ENCODE measurements at places on chromosomes 7 and 10.

DNA sequence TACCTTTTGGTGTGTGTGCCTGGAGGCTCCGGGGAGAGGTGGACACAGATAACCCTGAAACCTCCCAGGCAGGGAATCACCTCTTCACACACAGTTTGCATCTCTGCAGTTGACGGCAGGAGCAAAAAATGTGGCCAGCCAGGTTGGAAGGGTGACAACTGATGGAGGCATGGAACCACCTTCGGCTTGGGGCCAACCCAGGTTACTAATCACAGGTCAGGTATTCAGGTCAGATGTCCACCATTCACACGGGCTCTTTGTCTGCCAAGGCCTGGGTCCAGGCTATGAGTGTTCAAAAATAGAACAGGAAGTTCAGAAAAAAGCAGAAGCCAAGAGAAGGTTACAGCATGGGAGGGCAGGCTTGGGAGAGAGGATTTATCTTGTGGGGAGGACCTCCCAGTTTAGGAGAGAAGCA, 137.2 kb upstream of the EFCAB10 start:
- no peak for DNase-seq

- DNase-seq: no peak
Measured at GRCh38 chr7:28292834-28293526, 112.4 kb upstream of the JAZF1 start.

DNA sequence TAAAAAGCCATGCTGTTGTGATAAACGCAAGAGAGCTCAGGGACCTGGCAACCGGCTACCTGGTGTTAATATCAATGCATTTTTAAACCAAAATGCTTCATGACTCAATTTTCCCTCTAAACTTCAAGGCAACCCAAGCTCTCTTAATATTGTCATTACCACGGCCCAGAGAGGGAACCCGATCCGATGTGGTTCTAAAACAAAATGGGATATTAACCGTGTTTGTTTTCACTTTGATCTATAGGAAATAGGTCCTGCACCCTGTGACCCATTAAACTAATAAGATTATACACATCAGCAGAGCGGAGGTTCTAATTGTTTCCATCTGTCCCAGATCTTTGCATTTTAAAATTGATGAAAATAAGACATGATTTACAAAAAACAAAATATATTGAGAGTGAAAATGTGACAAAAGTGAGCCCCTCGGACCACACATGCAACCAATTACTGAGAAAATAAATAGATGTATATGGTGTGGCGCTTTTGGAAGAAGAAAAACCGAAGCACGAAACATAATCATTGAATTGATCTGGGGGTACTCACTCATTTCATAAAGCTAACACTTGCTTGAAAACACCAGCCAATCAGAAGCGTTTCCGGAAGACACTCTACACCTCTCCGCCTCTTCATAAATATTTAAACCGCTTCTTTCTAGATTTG, 290.3 kb upstream of the NFE2L3 start:
- no peak for DNase-seq

DNA sequence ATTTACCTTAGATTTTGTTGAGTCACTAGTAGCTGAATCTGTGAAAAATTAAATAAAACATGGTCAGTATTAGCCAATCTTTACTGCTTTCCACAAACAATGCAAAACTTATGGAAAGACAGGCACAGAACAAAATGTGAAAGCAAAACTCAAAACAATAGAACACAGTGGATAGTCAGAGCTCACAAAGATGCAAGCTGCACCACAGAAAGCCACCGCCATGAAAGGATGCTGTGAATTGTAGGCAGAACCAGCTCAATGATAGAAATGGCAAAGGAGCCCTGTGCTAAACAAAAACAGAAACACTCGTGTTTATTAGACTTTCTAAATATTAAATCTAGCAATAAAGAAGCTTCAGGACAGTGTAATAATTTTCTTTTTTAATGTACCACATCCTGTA, 134.4 kb downstream of the ARHGAP21 start:
- no peak for DNase-seq

GRCh38 chr7:99313204-99313573, 12.5 kb upstream of the ARPC1A start:
- no peak for DNase-seq

GRCh38 chr7:129947701-129948100, 5.1 kb downstream of the UBE2H start:
- DNase-seq: no peak

DNA sequence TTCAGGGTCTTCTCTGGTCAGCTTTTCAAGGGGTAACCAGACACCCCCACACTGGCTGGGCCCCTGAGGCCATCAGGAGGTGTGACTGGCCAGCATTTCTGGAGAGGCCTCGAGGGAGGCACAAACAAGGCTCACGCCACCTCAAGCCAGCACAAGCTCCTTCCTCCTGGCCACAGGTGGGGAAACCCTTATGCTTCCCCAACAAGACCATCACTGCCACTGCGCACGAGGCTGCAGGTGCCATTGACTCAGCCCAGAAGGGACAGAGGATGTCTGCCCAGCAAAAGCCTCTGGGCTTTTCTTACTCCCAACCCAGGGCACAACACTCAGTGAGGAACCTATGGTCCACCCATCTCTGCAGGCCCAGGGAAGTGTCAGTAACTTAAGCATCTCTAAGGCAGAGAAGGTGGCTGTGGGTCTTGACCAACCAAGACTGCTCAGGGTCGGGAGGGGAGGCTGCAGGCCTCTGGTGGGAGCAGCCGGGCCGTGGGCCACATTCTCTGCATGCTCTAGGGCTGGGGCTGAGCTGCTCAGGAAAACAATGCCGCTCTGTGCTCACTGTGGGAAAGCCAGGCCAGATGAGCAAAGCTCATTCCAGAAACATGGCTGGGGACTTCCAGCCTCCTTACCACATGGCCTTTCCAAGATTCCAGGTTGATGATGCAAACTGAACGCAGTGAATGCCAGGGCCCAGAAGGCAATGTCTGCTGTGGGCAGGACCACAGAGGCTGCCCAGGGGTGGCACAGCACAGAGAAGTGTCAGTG, 24.2 kb upstream of the RASSF4 start:
- no peak for DNase-seq

GRCh38 chr10:109618301-109618700, 305.0 kb downstream of the XPNPEP1 start:
- no peak for DNase-seq

DNA sequence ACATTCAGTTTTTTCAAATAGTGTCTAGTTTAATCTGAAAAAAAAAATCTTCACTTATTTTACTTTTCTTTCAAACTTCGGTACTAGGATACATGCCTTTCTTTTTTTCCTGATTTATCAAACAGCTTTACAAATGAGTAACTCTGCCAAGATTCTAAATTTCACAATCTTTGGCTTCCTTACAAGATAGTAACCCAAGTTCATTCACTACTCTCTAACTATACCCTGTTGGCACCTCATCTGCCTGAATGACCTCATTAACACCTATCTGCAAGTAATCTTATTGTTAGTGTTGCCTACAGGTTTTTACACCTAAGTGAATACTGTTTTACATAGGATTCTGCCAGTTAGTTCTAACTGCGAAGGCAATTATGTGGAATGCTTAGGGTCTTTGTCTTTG, 159.8 kb downstream of the FOXP2 start:
- DNase-seq: no peak

- no peak for DNase-seq
Measured at GRCh38 chr7:76293407-76293901, 9.0 kb upstream of the HSPB1 start.

- DNase-seq: no peak
Measured at GRCh38 chr7:15087771-15088170, 185.2 kb upstream of the DGKB start.

- DNase-seq: no peak
Measured at GRCh38 chr10:18205098-18205834, 65.0 kb downstream of the CACNB2 start.

DNA sequence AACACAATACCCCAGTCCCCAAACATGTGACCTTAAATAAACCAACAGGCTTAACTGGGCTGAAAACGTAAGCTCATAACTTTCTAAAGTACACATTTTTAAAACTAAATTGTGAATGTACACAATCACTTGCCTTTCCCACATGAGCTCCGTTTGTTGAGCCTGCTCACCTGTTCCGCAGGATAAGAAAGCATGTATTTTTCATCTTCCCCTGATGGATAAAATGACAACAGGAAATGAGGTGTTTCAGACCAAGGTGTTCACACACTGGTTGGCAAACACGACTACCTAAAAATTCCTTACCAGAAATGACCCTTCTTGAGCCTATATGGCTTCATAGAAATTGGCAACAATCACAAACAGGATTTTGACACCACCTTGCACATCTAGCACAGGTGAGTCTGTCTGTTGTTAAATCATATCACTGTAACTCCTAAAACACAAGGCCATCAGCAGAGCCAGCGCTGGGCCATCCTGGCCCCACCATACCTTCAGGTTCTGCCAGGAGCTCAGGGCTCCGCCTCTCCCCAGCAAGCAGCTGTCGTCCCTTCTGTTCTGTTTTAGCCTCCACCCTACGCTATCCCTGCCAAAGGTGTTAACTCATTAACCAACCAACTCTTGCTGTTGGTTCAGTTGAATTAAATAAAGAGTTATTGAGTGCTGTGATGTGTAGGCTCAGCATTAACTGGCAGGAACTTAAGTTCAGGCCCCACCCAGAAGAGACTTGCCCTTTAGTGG, 73.6 kb upstream of the RNF32 start:
- DNase-seq: no peak

DNA sequence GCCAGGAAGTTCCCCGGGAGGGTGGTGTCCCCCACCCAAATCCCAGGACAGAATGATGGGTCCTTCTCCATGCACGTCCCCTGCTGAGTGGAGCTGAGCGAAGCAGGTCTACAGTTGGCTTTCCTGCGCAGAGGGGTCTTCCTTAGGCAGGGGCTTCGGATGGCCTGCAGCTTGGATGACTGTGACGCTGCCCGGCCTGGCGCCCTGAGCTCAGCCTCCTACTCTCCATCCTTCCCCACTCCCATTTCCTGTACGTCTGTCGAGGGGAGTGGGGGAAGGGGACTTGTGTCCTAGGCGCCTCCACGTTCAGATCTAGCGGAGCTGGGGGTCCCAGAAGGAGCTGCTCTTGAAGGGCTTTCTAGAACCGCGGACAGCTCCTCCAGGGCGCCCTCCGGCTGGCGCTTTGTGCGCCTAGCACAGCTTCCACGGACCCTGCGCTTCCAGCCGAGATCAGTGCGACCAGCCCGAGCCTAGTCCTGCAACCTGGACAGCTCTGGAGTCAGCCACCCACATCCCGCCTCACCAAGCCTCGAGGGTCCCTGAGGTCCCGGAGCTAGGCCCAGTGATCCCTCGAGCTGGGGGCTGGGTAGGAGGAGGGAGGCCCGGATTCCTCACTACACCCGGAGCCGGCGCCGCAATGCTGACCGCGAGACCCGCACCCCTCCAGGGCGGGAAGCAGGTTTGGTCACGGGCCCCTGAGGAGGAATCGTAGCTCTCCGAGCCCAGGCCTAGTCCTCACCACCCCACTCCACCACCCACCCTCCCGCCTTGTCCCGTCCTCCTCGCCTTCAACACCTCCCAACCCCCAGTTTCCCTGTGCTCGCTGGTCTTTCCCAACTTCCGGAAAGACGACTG, 1.9 kb downstream of the GRID1 start:
- DNase-seq: no peak

GRCh38 chr10:58063861-58064480, 203.7 kb downstream of the IPMK start:
- DNase-seq: no peak

GRCh38 chr7:92988941-92989545, 128.7 kb downstream of the SAMD9 start:
- DNase-seq: no peak

DNA sequence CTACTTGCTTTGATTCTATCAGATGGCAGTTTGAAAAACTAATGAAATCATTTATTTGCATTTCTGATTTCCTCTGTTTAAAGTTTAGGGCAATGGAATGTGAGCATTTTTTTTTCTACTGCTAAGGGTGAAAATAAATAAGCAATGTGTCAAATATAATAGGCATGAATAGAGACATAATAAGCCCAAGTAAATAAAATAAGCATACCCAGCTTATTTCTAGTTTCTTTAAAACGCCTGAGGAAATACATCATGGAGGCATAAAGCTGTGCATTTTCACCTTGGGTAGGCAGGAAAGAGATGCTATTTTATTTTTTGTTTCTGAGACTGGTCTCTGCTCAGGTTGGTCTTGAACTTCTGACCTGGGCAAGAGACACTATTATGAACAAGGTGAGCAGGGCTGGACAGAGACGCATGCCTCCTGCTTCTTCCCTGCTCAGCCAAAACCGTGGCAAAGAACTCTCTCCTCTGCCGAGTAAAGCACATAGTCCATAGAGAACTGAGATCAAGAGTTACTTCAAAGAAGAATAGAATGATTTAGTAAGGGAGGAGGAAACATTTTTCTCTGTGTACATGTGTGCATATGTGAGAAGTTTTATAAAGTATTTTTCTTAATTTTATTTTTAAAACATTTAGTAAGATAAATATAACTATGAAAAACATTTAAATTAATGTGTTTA, 138.1 kb downstream of the GNAI1 start:
- no peak for DNase-seq

DNA sequence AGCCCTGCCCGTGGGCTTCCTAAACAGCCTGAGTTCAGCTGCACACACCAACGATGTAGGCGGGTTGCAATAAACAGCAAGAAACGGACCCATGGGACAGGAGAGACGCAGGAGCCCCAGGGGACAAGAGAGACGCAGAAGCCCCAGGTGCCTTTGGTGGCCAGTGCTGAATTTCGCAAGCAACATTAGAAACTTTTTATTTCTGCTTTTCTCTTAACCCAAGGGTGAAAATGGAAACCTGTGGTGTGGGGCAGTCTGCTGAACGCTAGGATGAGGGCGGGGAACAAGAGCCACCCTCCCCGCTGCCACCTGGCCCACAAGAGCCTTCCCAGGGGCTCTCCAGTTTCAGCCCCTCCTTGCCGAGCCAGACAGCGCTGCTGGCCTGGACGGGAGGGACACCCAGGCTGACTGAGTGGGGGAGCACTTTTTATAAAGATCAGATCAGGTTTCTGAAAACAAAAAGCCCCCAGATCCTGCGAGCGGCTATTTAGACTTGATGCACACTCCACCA, 20.0 kb upstream of the GPR146 start:
- no peak for DNase-seq

DNA sequence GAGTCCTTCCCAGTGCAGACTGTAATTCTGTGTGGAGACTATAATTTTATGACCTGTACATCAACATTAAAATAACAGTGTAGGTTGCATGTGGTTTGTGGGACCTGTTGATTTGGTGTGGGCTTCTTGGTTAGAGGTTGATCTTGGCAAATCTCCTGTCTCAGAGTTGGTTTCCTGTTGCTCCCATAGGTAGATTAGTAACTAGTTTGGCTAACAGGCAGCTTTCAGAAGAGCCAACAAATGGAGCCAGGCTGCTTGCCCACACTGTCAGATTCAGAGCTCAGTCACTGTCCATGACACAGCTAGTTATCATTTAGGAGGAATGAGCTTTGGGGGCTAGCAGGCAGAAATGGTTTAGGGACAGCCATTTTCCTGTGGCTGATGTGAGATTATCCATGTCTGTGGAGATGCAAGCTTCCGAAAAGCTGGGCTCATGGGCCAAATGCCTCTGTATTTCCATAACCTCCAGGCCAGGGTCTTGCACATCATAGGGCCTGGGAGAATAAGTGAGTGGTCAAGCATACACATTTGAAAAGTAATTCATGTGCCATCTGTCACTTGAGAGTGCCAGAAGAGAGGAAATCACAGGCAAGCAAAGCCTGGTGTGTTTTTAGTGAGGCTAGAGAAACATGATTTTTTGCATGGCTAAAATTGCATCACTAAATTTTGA, 33.4 kb downstream of the CCM2 start:
- no peak for DNase-seq

GRCh38 chr10:63166742-63167258, 33.7 kb downstream of the NRBF2 start:
- DNase-seq: peak; percentile 89

- no peak for DNase-seq
Measured at GRCh38 chr7:21374134-21374533, 53.7 kb upstream of the SP4 start.
